ENCODE measurements at places on chromosomes 1 and 21. TPM values are rescaled to one million over a fixed set of nuclear protein-coding genes. Genes with fewer than 3 reads are reported as not detected.

DNA sequence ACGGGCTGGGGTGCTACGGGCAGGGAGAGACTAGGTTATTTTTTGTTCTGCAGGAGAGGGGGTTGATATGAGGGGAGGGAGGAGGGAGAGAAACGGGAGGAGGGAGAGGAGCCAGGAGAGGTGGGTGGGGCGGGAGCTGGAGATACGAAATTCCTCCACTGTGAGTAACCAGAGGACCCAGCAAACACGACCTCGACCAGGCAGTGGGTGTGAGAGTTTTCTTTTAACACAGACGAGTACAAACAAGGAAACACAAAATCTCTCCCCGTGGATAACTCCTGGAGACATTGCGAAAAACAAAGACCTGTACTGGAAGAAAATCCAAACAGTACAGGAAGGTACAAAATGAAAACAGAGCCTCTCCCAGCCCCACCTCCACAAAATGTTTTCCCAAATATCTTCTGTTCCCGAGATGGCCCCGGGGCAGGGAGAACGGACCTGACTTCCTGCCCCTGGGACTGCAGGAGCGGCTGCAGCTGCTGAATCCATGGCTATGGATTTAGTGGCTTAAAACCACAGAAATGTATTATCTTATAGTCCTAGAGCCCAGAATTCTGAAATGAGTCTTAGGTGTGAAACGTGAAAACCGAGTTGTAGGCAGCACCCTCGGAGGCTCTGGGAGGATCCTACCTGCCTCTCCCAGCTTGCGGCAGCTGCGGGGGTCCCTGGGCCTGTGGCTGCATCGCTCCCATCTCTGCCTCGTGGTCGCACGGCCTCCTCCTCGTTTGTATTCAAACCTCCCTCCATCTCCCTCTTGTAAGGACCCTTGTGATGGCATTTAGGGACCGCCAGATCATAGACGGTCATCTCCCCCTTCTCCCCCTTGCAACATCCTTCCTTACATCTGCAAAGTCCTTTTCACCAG, 82.2 kb downstream of the RIPK4 start:
- no peak for DNase-seq

DNA sequence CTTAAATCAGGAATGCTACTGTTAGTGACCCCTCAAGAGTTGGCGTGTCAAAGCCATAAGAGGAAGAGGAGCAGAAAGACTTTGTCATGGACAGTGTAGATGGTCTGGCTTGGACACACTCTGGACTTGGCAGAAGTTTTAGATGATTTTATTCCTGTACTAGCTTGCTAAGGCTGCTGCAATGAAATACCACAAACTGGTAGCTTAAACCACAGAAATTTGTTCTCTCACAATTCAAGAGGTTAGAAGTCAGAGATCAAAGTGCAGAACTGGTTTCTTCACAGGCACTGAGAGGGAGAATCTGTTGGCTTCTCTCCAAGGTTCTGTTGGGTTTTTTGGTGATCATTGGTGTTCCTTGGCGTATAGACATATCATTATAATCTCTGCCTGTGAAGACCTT, 869.8 kb upstream of the B3GALT2 start:
- DNase-seq = no peak

DNA sequence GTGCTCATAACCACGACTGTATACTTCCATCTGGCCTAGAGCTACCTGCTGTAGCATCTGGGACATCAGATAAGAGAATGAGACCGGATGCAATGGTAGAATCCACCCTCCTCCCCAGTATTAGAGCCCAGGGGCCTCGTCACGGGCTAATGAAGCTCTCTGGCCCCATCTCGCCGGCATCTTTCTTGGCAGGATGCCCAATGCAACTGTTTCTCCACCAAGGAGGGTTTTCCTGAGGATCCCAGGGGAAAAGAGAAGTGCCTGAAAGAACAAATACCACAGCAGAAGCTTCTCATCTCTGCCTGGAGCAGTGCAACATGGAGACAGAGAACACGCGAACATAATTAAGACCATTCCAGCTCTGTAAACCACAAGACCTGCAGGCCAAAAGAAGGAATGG, 80.0 kb downstream of the VWA5B1 start:
- DNase-seq = no peak

DNA sequence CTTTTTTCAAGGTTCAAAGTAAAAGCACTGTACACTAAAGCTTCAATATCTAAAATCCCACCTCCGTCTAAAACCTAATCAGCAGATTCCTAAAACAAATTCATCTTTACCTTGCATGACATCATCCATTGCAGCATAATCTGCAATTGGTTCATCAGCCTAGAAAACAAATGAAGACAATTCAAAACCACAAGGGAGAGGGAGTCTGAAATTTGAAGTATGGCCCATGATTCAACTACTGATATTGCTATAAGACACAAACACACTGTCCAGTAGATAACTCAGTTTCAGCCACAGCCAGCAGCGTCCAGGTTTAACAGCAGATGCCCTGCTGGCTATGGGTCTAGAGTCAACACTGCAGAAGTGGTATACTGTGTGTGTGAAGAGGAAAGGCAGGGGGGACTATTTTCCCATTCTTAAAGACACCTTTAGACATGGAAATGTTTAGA, 17.9 kb upstream of the RAP1GAP start:
- no peak for DNase-seq

DNA sequence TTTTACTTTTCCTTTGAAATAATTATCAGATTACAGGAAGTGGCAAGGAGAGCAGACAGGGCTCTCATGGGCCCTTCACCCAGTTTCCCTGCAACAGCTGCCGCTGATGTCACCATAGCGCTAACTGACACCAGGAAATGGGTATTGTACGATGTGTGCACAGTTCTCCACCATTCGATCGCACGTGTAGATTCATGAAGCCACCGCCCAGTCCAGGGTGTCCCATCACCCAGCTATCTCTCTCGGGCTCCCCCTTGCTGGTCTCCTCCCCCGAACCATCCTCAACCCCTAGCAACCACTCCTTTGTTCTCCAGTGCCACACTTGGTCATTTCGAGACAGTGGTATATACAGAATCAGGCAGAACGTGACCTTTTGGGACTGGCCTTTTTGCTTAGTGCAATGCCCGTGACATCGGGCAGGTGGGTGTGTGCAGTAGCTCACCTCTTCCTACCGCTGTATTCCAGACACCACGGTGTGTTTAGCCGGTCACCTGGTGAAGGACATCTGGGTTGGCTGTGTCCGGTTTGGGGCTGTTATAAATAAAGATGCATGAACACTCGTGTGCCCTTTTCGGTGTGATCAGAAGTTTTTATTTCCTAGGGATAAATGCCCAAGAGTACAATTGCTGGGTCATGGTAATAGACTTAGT, 118.4 kb downstream of the CRYAA start:
- no peak for DNase-seq

- no peak for DNase-seq
These were observed 1.1 kb upstream of the GADD45A start for GRCh38 chr1:67683766-67684525.

GRCh38 chr1:179809506-179810366, 66.6 kb downstream of the FAM163A start:
- no peak for DNase-seq

DNA sequence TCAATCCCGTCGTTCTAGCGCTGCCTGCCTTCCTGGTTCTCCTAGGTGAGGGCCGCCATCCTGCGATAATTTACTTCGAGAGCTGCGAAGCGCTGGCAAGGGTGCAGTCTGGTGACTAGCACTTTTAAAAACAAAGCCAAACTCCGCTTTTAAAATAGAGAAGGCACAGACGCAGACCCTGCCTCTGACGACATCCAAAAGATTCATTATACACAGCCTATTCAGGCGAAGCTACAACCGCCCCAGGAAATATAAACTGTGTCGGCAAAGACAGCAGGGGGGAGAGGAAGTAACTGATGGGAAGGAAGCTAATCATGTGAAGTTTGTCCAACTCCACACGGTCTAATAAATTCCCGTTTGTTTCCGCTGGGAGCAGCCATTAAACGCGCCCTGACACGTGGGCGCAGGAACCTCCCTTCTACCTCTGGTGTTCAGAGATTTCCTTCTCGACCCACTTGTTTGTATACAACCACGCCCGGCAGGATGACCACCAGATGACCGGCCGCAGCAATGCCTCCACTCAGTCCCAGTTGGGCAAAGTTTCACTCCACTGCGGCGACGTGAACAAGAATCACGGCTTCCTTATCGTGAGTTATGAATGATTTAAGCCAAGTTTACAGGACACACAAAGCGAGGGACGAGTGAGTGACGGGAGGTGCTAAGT, 1.3 kb downstream of the GNG12 start:
- DNase-seq = peak; percentile 81

DNA sequence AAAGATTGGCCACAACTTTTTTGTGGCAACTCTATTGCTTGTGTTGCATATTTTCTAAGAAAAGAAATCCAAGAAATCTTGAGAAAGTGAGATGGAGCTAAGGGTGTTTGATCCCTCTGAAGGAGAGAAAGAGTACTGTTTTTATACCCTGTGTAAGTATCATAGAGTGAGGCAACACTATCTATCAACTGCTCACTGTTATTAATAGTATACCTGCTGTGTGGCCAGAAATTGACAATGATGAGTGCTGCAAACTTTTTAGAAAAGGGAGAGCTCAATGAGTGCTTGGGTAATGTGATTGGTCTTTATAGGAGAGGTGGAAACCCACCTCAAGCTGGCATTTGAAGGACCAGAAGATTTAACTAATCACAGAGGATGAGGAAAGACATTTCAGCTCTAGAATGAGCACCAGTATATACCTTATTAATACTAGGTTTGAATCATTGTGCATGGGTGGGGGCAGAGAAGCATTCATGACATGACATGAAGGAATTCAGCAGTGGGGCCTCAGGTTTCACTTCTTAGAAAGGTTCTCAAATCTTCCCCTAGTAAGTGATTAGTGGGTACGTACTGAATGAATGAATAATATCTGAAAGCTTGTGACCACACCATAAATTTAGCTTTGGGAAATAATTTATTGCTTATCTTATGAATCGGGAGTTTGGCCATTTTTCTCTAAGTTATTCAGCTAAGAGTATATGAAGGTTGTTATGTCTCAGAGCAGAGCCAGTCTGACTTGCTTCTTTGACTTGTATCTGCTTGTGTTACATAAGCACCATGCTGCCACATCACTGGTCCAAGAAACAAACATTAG, 169.2 kb upstream of the SGIP1 start:
- no peak for DNase-seq

DNA sequence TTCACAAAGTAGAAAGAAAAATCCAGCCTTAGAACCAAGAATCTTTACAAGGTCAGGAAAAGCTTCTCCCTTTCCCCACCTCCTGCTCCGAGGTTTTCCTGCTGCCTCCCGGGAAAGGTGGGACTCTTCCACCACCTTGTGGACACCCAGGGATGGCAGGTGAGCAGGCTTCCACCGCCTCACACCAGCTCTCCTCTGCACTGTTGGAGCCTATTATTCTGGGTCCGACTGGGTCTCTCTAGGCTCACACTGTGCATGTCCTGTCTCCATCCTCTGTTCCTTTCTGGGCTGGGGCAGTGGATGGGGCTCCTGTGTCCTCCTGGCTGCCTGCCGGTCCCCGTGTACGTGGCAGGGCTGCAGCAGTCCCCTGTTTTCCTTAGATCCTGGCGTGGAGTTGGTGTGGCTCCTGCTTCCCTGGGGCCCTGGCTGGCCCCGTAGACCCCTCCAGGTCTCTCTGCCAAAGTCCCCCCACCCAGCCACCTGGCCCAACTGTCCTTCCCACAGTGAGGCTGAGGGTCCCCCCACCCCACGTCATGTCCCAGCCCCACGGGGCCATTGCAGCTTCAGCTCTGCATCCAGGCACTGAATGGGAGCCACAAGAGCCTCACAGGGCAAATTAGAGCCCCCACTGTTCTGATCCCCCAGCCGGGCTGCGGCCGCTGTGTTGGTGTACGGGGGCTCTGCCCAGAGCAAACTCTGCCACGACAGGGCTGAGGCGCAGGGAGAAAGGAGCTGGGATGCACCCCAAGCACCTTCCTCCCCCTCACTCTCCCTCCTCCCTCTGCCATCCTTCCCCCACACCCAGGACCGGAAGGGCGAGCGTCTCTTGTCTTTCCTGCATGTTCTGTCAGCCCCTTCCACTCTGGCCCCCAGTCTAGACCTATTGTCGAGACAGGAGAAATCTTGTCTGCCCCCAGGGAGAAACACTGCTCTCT, 3.3 kb upstream of the SLC45A1 start:
- no peak for DNase-seq

- no peak for DNase-seq
These were observed 160.6 kb upstream of the EDN2 start for GRCh38 chr1:41645062-41645461.

GRCh38 chr1:100882698-100883097, 11.9 kb downstream of the EXTL2 start:
- no peak for DNase-seq

DNA sequence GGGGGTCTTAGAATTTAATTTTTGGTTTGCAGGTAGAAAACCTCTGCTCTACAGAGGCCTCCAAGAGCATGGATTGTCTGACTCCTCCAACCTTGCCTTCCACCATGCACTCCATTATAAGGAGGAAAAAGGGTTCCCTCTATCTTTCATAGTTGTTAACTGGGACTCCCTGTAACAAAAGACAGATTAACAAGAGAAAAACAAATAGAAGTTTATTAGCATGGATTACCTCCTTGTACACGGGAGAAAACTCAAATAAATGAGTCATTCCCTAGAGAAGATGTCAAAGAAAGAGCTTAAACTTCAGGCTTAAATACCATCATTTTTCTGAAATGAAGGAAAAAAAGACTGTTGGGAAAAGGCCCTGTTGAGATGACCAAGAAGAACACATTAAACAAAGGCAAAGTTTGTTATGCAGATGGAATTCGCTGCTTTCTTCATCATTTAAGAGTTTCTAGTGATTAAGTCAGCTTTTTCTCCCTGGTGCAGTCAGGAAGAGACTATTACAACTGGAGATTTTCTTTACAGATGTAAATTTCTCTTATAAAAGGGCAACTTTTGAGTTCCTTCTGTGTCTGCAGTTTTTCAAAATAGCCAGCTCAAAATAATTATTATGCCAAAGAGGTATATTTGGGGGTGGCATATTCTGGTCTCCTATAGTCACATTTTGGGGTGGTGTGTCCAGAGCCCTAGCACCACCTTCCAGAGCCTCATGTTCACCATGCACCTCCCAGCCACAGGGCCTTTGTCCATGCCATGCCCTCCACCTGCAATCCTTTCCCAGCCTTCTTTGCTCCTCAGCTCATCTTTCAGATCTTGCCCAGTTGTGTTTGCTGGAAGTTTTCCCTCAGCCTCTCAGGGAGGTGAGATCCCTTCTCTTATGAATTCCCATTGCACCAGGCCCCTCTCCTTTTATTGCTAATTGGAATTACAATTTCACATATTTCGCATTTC, 63.1 kb upstream of the KLHDC7A start:
- DNase-seq = no peak

DNA sequence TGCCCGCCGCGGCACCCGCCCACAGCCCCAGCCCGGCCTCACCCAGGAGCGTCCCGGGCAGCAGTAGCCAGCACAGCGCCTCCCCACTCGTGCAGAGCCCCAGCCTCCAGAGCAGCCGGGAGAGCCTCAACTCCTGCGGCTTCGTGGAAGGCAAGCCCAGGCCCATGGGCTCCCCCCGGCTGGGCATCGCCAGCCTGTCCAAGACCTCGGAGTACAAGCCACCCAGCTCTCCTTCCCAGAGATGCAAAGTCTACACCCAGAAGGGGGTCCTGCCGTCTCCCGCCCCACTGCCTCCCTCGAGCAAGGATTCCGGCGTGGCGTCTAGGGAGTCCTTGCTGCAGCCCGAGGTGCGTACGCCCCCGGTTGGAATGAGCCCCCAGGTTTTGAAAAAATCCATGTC, 531.2 kb downstream of the KIF26B start:
- DNase-seq = peak; percentile 72

GRCh38 chr1:228488125-228488817, 1.1 kb downstream of the RNF187 start:
- DNase-seq = no peak

Gene LDLRAD1
- total RNA-seq = not detected

Gene CYP4B1
- total RNA-seq = 116 TPM

Measured in suprapubic skin (tissue), 4 donors.